ENCODE measurements at places on chromosomes 11 and 22.

DNA sequence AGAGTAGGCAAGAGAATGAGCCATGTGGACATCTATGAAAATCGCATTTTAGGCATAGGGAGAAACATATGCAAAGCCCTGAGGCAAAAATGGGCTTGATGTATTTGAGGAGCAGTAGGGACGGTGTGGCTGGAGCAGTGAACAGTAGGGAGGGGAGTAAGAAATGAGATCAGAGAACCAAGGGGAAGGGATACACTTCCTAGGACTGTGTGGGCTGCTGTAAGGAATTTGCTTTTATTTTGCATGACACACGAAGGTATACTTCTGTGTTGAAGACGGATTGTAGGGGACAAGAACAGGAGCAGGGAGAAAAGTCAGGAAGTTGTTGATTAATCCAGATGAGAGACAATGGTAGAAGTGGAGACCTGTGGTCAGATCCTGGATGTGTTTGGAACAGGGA lies 572.1 kb downstream of the JRKL start:
- DNase-seq: no peak

DNA sequence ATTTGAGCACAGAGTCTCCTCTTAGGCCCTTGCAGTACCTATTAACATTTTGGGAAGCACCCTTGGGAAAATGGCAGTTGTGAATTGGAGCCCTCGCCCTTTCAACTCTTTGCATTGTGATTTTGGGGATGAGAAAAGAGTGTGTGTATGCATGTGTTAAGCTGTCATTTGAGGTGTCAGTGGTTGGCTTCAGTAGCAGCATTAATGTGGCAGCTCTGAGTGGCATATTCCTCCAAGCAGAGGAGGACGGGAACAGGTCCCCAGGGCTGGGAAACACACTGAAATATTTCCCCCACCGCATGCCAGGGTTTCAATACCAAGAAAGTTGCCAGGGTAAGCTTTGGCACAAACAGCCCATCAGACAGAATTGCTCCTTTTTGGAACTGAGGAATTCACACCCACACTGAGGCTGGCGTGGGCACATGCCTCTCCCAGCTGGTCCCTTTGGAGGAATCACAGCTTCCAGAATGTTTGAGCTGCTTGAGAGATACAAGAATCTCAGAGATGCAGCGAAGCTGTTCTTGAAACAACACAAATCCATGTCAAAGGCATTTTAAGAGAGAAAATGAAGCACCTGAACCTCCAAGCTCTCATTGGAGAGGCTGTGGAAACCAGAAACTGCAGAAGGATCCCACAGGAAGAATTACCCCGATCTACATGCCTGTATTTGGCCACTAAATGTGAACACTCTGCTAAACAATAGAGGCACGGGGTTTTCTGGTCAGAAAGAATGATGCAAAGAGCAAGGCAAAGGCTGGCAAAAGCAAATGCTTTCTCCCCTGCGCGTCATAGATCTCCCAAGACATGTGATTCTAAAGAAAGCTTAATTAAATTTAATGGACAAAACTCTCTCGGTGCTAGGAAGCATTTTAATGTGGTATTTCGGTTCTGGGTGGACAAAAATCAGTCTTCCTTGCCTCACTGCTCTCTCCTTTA lies 67.2 kb upstream of the RCN1 start:
- DNase-seq: no peak

DNA sequence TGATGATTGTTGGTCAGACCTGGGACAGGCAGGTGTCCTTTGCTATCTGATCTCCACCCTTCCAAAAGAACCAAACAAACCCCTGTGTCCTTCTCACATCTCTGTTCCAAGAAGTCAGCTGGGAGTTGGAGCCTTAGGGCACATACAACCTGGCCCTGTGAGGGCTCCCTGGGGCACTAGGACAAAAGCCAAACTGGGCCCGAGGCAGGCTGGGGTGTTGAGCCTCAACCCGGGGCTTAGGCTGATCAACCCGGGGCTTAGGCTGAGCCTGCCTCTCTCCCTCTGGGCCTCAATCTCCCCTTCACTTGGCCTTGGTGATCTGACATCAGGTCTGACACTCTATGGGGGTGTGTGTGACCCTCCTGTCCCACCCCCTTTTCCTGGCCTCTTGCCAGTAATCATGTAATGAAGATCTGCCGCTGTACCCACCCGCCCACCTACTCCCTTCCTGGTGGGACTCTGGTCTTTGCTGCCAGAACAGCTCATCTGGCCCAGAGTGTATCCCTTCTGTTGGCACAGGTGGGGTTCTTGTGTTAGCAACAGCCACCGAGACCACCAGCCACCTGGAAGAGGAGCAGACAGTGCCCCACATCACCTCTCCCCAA lies 22.8 kb upstream of the UVRAG start:
- no peak for DNase-seq

GRCh38 chr11:68036717-68037239 lies 2.0 kb upstream of the TCIRG1 start:
- no peak for DNase-seq

DNA sequence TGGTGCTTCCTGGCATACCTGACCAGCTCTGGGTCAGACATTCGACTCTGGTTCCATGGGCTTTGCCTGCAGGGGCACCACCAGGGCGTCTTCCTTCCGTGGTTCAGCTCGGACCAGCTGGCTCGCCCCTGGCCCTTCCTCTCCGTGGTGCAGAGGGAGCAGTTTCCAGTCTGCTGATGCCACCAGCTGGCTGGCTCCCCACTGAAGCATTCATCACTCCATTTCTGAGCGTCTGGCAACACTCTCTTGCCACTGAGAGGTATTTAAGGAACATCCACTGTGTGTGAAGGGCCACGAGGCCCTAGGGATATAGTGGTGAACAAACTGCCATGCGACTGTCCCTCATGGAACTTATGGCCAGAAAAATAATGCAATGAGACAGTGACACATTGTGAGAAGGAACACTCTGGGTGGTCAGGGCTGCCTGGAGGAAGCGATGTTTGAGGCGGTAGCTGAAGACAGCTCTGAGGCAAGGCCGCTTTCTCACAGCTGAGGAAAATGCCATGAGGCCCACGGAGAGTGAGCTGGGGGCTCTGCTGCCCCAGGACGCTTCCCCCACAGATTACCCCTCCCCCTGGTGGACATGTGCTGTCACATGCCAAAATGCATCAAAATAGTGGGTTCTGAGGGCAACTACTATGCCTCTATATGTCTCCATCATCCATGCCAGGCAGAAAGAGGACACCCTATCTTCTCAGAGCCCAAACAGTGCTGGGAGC lies 44.9 kb upstream of the ARFGAP3 start:
- no peak for DNase-seq

DNA sequence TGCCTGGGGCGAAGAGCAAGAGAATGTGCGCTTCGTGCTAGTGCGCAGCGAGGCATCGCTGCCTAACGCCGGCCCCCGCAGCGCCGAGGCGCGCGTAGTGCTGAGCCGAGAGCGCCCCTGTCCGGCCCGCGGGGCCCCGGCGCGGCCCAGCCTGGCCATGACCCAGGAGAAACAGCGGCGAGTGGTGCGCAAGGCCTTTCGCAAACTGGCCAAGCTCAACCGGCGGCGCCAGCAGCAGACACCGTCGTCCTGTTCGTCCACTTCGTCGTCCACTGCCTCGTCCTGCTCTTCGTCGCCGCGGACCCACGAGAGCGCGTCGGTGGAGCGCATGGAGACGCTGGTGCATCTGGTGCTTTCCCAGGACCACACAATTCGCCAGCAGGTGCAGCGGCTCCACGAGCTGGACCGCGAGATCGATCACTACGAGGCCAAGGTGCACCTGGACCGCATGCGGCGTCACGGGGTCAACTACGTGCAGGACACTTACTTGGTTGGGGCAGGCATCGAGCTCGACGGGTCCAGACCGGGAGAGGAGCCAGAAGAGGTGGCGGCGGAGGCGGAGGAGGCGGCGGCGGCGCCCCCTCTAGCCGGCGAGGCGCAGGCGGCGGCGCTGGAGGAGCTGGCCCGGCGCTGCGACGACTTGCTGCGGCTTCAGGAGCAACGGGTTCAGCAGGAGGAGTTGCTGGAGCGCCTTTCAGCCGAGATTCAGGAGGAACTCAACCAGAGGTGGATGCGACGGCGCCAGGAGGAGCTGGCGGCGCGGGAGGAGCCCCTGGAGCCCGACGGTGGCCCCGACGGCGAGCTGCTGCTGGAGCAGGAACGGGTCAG lies 1.0 kb downstream of the RASSF10 start:
- DNase-seq: no peak

DNA sequence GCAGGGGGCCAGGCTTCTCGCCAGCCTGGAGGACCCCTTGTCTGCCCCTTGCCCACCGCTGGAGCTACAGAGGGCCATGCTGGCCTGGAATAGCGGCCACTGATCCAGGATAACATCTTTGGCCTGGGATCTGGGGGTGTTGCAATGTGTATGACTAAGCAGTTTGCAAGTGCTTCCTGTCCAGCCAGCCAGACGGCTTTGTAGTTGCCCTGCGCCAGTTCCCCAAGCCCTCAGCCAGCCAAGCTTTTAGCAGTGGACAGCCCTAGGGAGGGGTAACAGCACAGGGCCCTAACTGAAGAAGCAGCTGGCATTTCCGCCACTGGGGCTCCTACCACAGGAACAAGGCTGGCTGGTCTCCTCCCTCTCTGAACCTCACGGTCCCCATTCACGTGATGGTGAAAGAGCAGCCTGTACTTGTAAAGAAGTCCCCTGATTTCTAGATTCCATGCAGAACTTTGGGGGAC lies 32.1 kb downstream of the UQCR10 start:
- peak; percentile 56 for DNase-seq

GRCh38 chr22:41256254-41257253 lies 15.8 kb upstream of the CHADL start:
- DNase-seq: no peak

- DNase-seq: no peak
Observed at GRCh38 chr11:101567071-101567470, 16.7 kb downstream of the TRPC6 start.

DNA sequence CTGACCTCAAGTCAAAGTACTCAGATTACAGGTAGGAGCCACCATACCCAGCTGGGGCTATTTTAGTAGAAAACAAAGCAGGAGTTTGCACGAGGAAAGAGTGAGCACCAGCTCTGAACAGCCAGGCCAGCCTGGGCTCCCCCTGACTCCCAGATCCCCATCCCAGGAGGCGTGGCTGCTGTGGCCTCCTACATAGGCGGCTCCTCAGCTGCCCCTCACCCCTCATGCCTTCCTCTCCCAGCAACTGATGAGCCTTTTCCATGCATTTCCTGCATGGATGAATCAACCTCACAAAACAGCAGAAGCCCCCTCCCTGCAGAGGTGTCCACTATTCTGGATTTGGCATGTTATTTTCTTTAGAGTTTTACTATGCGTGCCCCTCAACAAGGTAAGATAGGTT lies 10.5 kb upstream of the FLRT1 start:
- DNase-seq: no peak

- no peak for DNase-seq
Observed at GRCh38 chr22:46614025-46614931, 5.9 kb upstream of the GRAMD4 start.

- no peak for DNase-seq
Observed at GRCh38 chr11:110724358-110724757, 12.1 kb upstream of the ARHGAP20 start.

DNA sequence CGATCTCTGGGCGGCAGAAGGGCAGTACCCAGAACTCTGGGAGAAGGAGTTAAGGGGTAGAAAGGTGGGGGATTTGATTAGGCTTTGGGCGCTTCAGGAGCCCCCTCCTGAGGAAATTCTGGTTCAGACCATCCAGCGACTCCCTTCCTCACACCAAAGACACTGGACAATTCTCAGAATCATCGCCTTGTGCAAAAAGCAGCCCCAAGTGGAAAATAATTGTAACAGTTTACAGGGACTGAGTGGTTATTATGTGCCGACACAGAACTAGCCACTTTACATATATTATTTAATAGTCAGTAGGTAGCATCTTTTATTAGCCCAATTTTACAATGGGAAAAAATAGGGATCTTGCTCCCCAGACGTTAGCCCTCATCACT lies 662 bp upstream of the TRIM3 start:
- no peak for DNase-seq

GRCh38 chr11:93100211-93100610 lies 97.6 kb downstream of the SLC36A4 start:
- no peak for DNase-seq

Data from hematopoietic multipotent progenitor cell treated with erythropoietin and hydrocortisone succinate and interleukin-3 and kit ligand, for 17 days (in vitro differentiated cells).